ENCODE measurements at places on chromosomes 12 and 14. TPM values are rescaled to one million over a fixed set of nuclear protein-coding genes. Genes with fewer than 3 reads are reported as not detected.

DNA sequence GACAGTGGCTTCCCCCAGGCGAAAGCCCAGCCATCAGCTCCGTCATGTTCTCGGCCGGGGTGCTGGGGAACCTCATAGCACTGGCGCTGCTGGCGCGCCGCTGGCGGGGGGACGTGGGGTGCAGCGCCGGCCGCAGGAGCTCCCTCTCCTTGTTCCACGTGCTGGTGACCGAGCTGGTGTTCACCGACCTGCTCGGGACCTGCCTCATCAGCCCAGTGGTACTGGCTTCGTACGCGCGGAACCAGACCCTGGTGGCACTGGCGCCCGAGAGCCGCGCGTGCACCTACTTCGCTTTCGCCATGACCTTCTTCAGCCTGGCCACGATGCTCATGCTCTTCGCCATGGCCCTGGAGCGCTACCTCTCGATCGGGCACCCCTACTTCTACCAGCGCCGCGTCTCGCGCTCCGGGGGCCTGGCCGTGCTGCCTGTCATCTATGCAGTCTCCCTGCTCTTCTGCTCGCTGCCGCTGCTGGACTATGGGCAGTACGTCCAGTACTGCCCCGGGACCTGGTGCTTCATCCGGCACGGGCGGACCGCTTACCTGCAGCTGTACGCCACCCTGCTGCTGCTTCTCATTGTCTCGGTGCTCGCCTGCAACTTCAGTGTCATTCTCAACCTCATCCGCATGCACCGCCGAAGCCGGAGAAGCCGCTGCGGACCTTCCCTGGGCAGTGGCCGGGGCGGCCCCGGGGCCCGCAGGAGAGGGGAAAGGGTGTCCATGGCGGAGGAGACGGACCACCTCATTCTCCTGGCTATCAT is 663 bp downstream of the PTGER2 start:
- DNase-seq, result no peak
- peaks cover 66% of the 10 kb centered on the region for H3K36me3 ChIP-seq
- peak overlapping the region; percentile 98 for H3K27ac ChIP-seq
- H3K4me1 ChIP-seq, result peaks cover 64% of the 10 kb centered on the region
- no peaks in the 10 kb centered on the region for H3K27me3 ChIP-seq
- H3K4me3 ChIP-seq, result peak overlapping the region; percentile 100

DNA sequence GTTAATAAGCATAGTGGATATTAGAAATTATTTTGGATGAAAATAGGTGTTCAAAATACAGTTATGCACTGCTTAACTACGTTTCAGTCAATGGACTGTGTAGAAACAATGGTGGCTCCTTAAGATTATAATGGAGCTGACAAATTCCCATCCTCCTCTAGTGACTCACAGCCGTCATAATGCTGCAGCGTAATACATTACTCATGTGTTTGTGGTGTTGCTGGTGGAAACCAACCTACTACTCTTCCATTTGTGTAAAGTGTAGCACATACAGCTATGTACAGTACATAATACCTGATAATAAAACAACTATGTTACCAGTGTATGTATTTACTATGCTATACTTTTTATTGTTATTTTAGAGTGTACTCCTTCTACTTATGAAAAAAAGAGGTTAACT is 111.2 kb upstream of the TMCC3 start:
- no peaks in the 10 kb centered on the region for H3K36me3 ChIP-seq
- peak overlapping the region; percentile 62 for H3K4me3 ChIP-seq
- H3K4me1 ChIP-seq, result peaks cover 19% of the 10 kb centered on the region
- DNase-seq, result no peak
- peak overlapping the region; percentile 74 for H3K27ac ChIP-seq

- H3K4me1 ChIP-seq, result peaks cover 6% of the 10 kb centered on the region
- H3K27ac ChIP-seq, result no peak overlapping the region
- H3K27me3 ChIP-seq, result no peaks in the 10 kb centered on the region
- no peak for DNase-seq
- no peak overlapping the region for H3K4me3 ChIP-seq
- H3K36me3 ChIP-seq, result no peaks in the 10 kb centered on the region
These were observed 31.6 kb downstream of the MOAP1 start for GRCh38 chr14:93153121-93153520.

DNA sequence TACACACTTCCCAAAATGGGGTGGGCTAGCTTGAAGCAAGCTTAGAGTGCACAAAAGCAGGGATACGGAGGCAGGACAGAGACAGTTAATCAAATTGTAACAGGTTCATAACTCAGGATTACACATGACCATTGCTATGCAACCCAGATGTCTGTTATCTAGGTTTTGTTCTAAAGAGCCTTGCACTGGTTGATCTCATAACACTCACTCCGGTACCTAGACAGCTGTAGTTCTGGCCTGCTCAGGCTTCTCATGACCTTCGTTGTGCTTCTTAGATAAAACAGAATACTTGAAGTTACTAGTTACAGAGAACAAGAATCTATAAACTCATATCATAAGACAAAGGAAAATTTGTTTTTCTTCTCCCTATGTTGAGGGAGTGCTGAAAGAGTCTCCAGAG is 983.4 kb downstream of the TMEM121 start:
- no peaks in the 10 kb centered on the region for H3K36me3 ChIP-seq
- H3K27ac ChIP-seq, result no peak overlapping the region
- DNase-seq, result no peak

- peaks cover 4% of the 10 kb centered on the region for H3K36me3 ChIP-seq
- no peaks in the 10 kb centered on the region for H3K4me1 ChIP-seq
- H3K27ac ChIP-seq, result no peak overlapping the region
- no peaks in the 10 kb centered on the region for H3K27me3 ChIP-seq
- no peak for DNase-seq
These were observed 227.7 kb upstream of the NPAS3 start for GRCh38 chr14:32710731-32711680.

The FITM1 gene
- total RNA-seq, result 1.8 TPM

The C12orf56 gene
- not detected for total RNA-seq

Data from natural killer cell treated with Interleukin-12 subunit alpha and Interleukin-12 subunit beta and Interleukin-15 and Interleukin-18, amount 100 ng/mL, for 72 hours (primary cell).